Activated T-helper 2 cell treated with anti-CD3 and anti-CD28 coated beads, Interferon-gamma antibody, Interleukin-2, Interleukin-4, amounts not matched to agents 10 μg/mL and 5 μg/mL and 100 μg/mL, durations not matched to agents 14 hours and 24 hours and 36 hours (primary cell): ENCODE measurements at places on chromosomes 5 and 9. TPM values are rescaled to one million over a fixed set of nuclear protein-coding genes. Genes with fewer than 3 reads are reported as not detected.

DNA sequence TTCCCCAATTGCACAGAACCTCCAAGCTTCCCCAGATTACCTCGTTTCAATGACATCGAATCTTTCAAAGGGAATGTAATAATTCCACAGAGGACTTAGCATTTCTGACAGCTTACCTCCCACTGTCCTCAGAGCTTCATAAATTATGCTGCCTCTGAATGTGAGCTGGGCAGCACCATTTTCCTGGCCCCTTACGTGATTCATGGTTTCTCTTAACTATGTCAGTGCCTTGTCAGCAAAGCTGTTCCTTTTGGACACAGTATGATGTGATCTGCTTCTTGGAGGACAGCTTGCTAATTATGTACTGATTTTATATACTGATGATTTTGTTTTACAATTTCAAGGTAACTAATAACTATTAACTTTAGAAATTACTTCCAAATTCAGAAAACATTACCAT lies 27.7 kb upstream of the SSBP2 start:
- H3K36me3 ChIP-seq = no peaks in the 10 kb centered on the region
- no peak for DNase-seq
- peaks cover 2% of the 10 kb centered on the region for H3K27me3 ChIP-seq
- H3K4me3 ChIP-seq = peak overlapping the region; percentile 80

DNA sequence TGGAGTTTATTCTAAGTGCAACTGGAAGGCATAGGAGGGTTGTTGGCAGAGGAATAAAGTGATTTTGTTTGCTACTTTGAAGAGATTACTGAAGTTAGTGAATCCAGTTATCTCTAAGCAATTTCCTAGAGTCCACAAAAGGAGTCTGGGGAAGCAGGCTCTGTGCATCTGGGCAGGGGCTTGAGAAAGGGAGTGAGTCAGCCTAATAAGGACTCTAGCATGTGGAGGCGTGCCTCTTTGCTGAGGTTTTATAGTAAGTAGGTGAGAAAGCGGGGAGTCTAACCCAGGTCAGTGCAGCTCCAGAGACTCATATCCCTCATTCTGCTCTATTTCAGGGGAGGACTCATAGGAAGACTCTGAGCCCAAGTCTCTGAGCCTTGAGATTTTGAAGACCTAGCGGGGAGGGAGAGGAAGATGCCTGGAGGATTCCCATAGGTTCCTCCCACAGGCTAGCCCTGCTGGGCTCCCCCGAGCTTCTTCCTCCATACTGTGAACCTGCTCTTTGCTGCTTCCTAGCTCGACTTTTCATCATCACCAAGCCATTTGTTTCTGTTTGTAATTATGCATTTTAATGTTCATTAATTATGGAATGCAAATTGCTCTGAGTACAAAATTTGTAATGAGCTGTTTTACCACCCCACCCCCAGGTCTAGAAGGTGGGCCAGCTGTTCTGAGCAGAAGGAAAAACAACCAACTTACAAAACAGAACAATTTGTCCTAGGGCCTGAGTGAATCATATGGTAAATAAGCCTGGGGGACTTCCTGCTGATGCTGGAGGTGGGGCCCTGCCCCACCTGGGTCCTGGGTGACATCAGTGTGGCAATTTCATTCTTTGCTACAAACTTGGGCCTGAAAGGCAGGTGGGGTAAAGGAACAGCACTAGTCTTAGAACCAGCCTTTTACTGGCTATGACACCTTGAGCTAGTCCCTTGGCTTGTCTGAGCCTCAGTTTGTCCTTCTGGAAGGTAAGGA lies 150.2 kb downstream of the TRIM32 start:
- no peaks in the 10 kb centered on the region for H3K4me1 ChIP-seq
- no peak overlapping the region for H3K4me3 ChIP-seq
- no peak for DNase-seq
- no peaks in the 10 kb centered on the region for H3K36me3 ChIP-seq

DNA sequence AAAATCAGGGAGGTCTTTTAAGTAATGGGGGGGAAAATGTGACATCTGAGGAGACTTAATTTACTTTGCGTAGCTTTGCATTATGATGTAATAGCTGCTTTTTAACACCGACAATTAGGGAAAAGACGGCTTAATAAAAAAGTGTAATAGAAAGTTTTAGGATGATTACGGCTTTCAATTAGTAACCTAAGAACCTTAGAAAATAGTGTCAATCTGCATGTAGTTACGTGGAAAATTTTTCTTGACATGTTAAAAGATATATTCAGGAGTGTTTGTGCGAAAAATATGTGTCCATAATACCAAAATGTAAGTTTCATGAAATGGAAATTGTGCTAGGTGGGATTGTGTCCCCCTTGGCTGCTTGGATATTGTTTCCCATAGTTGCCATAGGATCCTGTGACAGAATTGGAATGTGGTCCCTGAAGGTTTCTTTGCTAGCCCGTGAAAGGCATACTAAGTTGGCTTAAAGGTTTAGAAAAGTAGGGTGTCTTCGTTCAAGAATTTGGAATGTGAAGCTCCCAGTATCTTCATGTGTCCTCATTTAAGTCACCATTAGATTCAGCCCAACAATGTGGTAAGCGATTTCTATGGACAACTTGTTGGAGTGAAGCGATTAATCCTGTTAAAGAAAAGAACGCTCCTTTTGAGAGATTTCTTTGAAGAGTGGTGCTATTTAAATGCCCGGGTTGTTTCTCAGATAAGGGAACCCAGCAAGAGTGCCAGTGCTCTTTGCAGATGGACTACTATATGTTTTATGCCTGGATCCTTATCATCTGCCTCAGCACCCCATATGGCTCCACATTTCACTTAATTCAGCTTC lies 2.0 kb downstream of the RGMB start:
- no peak overlapping the region for H3K27ac ChIP-seq
- DNase-seq = no peak
- peak overlapping the region; percentile 79 for H3K4me3 ChIP-seq
- peaks cover 71% of the 10 kb centered on the region for H3K27me3 ChIP-seq
- no peaks in the 10 kb centered on the region for H3K36me3 ChIP-seq

Gene SVEP1
- not detected in 2 replicates for total RNA-seq

- no peaks in the 10 kb centered on the region for H3K36me3 ChIP-seq
- DNase-seq = no peak
- peaks cover 5% of the 10 kb centered on the region for H3K4me1 ChIP-seq
- no peak overlapping the region for H3K4me3 ChIP-seq
- peaks cover 7% of the 10 kb centered on the region for H3K27me3 ChIP-seq
These were observed 54.5 kb downstream of the GABBR2 start for GRCh38 chr9:98654247-98654646.

Gene GLRA1
- total RNA-seq = not detected in 2 replicates

Gene SOX30
- 0.11 TPM in 2 replicates for total RNA-seq
